T-helper 1 cell treated with Interleukin-12 subunit alpha and Interleukin-12 subunit beta and Interleukin-4 antibody, amounts not matched to agents 30 ng/mL and 1 ng/mL, for 36 hours (primary cell): ENCODE measurements at places on chromosomes 13 and 19. TPM values are rescaled to one million over a fixed set of nuclear protein-coding genes. Genes with fewer than 3 reads are reported as not detected.

The SULT2A1 gene
- total RNA-seq: not detected in 2 replicates

The ACP7 gene
- total RNA-seq: not detected in 2 replicates

The SLC15A1 gene
- total RNA-seq: not detected in 2 replicates

The NAA16 gene
- 29.8 and 31.7 TPM in 2 replicates for total RNA-seq

The ATP5F1D gene
- total RNA-seq: 161 and 183 TPM in 2 replicates

The URAD gene
- total RNA-seq: not detected in 2 replicates

The PEAK3 gene
- 1.2 TPM in 2 replicates for total RNA-seq
